ENCODE measurements at places on chromosomes 13 and 19.

DNA sequence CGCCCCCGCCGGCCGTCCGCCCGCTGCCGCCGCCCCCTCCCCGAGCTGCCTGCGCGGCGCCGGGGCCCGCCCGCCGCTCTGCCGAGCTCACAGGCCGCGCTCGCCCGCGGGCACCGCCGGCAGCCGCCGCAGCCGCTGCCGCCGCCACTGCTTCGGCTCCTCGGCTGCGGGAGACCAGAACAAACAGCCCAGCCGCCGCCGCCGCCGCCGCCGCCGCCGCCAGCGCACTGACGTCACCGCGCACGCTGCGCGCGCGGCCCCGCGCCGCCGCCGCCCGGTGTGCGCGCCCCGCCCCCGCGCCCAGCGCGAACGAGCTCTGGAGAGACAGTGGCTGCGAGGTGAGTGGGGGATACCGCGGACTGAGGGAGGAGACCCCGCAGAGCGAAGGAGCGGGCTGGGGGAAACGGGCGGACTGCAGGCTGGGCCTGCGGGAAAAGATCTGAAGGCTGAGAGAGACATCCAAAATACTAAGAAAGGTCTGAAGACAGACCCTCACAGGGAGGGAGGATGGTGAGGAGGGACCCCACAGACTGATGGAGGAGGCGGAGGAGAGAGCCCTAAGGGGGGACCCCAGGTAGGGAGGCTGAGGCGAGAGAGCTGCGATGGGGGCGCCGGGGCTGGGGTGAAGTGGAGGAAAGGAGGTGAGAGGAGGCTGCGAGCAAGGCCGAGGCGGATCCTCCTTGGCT, at the start of gene BRD4:
Gene BRD4 (minus strand): TSS at position 229 of the 686 bp plus-strand sequence. CDS start 59,440 bp downstream, outside the sequence.
- DNase-seq, result no peak

GRCh38 chr13:50747737-50748350, 95.6 kb downstream of the DLEU7 start:
- DNase-seq, result no peak

- DNase-seq, result no peak
Observed at GRCh38 chr13:57640607-57641006, 9.1 kb downstream of the PCDH17 start.

DNA sequence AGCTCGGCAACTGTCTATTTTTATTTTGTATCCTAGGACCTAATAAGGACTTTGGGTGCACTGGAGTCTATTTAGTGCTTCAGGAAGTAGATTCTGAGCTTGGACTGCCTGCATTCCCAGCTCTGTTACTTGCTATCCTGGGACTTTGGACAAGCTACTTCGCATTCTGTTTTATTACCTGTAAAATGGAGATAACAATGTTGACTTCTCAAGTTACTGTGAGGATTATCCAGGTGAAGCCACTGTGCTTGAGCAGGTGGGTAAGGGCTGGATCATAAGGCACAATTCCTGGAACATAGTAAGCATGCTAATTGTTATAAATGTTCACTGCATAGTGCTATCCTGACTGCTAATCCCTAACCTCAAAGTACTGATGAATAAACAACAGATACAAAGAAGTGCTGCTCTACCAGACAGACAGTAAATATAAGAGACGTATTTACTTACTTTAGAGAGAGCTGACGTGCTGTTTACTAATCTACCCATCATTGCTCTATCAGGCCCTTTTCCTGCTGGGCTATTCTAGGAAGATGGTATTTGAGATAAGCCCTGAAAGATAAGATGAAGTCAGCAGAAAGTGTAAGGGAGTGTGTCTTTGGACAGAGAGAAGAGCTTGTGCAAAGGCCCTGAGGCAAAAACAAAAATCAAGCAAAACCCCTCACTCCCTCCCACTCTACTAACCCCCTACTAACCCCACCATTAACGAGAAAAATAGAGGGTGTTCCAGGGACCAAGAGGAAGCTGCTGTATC, 50.8 kb upstream of the FLT1 start:
- no peak for DNase-seq

DNA sequence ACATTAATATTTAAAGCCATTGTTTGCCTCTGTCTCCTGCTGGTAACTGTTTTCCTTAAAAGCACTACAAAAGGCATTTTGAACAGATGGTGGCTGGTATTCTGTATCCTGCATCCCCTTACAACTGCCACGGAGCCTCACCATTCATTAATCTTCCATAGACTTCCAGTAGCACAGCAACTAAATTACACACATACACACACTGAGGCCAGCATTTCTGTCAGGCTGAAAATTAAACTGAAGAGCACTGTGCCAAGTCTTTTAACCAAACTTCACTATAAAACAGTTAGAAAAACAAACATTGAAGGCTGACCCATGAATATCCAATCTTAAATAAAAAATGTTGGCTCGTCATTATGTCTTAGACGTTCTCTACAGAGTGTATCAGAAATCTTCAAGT, 697.8 kb downstream of the DACH1 start:
- DNase-seq, result no peak

DNA sequence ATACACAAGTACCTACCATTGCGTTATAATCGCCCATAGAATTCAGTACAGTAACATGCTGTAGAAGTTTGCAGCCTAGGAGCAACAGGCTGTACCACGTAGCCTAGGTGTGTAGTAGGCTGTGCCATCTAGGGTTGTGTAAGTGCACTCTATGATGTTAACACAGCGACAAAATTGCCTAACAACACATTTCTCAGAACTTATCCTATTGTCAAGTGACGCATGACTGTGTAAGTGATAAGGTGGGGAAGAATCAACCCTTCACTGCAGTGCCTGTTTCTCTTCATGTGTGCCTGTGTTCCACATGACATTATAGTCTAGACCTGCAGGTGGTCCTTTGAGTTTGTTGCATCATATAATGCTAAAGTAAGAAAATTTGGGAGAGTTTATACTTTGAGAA, 94.0 kb downstream of the PCDH9 start:
- DNase-seq, result no peak

- DNase-seq, result no peak
Observed at GRCh38 chr19:3740431-3740830, 21.1 kb downstream of the APBA3 start.

DNA sequence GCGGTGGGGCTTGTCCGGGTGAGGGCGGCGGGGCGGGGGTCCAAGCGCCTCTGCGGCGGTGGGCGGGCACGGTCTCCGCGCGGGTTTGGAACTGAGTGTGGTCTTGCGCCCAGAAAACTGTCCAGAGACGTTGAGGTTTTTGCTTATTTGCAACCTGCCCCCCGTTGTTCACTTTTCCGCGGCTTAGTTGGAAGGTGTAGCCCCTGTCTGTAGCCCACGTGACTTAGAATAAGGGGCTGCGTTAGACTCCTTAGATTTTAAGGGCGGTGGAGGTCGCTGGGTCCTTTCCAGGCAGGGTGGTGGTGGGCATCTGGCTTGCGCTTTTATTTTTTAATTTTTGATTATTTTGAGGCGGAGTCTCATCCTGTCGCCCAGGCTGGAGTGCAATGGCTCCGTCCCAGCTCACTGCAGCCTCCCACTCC, 748 bp downstream of the RPS15 start:
- DNase-seq, result no peak

DNA sequence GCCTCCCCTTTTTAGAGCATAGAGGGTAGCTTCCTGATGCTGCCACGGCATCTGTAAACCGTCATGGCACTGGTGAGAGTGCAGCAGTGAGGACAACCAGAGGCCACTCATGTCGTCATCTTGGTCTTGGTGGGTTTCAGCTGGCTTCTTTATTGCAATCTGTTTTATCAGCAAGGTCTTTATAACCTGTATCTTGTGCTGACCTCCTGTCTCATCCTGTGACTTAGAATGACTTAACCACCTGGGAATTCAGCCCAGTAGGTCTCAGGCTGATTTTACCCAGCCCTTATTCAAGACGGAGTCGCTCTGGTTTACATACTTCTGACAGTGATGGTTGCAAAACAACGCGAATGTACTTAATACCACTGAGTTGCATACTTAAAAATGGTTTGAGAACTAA, 14.4 kb upstream of the FBN3 start:
- DNase-seq, result no peak

DNA sequence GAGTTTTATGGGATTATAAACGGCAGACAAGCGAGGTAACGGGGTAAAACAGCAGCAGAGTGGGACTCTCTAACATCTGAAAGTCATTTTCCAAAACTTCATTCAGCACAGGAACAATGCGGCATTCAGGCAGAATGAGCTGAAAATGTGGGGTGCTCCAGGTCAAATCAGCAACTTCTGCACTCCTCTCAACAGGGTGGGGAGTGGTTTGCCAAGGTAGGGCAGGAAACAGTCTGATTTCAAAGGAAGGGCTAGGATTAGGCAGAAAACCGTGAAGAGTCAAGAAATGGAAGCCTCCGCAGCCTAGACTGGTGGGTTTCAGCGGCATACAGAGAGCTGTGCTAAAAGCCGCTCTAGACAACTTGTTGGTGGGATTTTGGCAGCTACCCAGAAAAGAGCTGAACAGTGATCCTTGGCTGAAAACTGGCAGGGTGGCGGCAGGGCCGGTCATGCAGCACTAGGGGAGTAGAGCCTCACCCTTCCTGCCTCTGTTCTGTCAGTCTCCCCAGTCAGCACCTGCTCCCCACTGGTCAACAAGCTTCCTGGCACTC, 154.2 kb upstream of the KLF12 start:
- DNase-seq, result no peak

- no peak for DNase-seq
Observed at GRCh38 chr19:38678217-38678890, 30.9 kb downstream of the ACTN4 start.

DNA sequence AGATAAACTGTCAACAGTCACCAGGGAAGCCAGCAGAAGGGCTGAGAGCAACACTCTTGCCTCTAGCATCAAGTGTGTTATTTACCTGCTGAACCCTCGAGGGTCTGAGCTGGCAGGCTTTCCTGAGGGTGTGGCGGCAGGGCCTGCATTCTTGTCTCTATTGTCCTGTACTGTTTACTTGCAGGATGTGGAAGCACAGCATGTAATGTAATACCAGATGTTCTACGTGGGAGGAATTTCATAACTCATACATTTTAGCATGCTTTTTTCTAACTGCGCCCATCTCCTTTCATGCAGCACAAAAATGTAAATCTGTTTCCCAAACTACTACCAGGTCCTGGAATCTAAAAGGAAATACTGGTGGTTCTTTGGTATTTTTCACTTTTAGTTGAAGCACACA, 153.1 kb downstream of the RGCC start:
- peak; percentile 95 for DNase-seq

- DNase-seq, result no peak
Observed at GRCh38 chr19:54532528-54532927, 29.9 kb downstream of the LAIR2 start.

DNA sequence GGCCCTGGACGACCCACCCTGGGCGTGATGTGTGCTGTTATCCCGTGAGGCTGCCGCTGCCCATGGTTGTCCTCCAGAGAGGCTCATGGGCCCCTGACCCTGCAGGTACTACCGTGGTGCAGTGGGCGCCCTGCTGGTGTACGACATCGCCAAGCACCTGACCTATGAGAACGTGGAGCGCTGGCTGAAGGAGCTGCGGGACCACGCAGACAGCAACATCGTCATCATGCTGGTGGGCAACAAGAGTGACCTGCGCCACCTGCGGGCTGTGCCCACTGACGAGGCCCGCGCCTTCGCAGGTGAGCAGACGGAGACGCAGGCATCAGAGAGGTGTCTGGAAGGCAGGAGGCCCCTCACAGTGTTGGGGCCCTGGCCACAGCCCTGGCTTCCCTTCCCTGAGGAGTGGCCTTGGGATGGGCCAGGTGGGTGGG, 11.1 kb upstream of the MARCHF2 start:
- DNase-seq, result no peak

GRCh38 chr19:38216785-38217641, 7.0 kb downstream of the DPF1 start:
- no peak for DNase-seq

- DNase-seq, result no peak
Observed at GRCh38 chr13:99948907-99949678, 22.5 kb downstream of the ZIC5 start.

- no peak for DNase-seq
Observed at GRCh38 chr19:45385392-45386221, 15.2 kb upstream of the ERCC2 start.

GRCh38 chr13:38321654-38322053, 28.0 kb upstream of the UFM1 start:
- no peak for DNase-seq

DNA sequence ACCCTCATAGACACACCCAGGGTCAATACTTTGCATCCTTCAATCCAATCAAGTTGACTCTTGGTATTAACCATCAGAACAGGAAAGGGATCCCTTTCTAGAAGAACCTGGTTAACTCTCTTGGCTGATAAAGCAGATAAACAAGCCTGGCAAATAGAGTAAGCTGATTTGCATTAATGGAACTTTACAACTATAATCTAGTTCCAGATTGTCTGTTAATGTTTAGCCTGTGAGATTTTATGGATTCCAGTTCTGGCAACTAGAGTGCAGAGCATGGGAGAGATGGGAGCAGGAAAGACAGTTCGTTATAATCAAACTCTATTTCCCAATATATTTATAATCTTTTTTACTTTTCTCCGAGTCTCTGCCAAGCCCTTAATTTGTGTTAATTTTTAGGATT, 272.6 kb upstream of the KLHL1 start:
- DNase-seq, result no peak

- DNase-seq, result peak; percentile 29
Observed at GRCh38 chr13:83798731-83799130, 83.5 kb downstream of the SLITRK1 start.

Measured in AG09309 (cell line).